Cortex of kidney (tissue), 1 donor: ENCODE measurements at places on chromosomes 2 and 18.

DNA sequence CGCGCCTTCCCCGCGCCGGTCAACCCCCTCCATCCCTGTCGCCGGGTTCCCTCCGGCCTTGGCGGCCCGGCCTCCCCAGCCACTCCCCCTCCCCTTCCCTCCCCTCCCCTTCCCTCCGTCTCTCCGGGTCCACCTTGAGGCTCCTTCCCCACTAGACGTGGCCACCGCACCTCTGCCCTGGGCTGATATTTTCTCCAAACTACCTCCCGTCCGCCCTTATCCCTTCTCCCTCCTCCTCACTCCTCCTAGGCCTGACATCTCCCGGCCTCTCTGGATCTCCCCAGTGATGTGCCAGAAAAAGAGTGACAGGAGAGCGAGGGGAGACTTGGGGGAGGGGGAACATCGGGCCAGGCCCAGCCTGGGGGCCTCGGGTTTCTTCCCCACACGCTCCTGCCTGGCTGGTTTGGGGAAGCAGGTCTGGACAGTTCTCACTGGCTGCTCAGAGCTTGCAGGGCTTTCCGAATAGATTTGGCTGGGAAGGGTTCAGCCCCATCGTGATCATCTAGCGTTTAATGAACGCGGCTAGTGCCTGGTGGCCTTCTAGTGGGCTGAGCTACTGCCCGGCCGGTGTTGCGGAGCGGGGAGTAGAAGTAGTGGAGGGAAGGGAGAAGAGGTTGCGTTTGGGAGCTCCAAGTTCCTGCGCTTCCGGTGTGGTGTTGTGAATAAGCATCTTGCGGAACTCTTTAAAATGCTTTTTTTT lies 641 bp downstream of the MAPRE3 start:
- DNase-seq: no peak

DNA sequence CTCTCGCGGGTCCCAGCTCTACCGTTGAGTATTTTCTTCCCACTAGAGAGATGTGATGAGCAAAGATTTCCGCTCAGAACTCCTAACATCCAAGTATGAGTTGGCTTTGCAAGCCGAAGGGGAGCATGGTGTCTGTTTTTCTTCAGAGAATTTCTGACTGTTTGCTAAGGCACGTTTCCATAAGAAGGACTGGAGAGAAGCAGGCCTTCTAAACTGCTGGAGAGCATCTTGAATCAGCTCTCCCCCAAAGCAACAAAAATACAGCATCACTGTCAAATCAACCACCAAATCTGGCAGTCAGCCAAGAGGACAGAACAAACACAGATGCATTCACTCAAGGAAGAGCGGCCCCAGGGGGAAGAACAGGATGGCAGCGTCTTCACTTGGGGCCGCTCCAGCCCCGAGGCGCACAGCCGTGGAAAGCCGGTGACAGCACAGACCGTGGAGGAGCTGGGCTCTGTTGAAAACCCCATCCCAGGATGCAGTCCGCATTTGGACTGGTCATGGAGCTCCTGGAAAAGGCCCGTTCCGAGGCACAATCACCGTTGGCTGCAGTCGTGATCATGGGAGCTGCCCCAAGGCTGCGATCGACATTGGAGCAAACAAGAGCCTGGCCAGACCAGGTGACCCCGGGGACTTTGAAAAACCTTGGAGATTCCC lies 101.4 kb downstream of the NFATC1 start:
- no peak for DNase-seq

- DNase-seq: no peak
These were observed 169.8 kb upstream of the ERBB4 start for GRCh38 chr2:212708355-212708754.

DNA sequence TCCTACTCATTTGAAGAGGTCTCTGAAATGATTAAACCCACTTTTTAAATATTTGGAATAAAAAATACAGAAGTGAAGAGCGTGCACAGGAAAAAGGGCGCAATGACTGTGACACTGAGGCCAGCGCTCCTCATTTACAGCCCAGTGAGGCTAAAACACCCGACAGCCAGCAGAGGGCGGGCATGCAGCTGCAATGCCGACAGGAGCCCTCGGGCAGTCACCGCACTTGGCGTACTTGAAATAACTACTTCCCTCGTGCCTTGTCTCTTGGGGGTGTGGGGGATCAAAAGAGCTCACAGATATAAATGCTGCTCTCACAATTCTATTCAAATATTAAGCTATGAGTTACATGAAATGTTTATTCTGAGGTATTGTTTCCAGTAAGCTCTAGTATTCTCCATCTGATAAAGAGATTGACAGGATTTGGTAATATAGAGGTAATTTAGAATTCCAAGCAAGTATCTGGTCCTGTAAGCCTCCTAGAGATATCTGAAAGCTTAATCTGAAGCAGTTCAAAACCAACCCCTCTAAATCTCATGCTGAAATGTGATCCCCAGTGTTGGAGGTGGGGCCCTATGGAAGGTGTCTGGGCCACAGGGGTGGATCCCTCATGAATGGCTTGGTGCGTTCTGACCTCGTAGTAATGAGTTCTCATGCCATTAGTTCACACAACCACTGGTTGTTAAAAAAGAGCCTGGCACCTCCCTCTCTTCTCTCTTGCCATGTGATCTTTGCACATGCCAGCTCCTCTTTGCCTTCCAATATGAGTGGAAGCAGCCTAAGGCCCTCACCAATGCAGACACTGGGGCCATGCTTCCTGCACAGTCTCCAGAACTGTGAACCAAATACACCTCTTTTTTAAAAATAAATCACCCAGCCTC lies 93.6 kb downstream of the ZAP70 start:
- no peak for DNase-seq

GRCh38 chr2:215784371-215784783 lies 229.0 kb downstream of the MREG start:
- no peak for DNase-seq

- no peak for DNase-seq
These were observed 1160.7 kb upstream of the NRXN1 start for GRCh38 chr2:52192656-52193055.

DNA sequence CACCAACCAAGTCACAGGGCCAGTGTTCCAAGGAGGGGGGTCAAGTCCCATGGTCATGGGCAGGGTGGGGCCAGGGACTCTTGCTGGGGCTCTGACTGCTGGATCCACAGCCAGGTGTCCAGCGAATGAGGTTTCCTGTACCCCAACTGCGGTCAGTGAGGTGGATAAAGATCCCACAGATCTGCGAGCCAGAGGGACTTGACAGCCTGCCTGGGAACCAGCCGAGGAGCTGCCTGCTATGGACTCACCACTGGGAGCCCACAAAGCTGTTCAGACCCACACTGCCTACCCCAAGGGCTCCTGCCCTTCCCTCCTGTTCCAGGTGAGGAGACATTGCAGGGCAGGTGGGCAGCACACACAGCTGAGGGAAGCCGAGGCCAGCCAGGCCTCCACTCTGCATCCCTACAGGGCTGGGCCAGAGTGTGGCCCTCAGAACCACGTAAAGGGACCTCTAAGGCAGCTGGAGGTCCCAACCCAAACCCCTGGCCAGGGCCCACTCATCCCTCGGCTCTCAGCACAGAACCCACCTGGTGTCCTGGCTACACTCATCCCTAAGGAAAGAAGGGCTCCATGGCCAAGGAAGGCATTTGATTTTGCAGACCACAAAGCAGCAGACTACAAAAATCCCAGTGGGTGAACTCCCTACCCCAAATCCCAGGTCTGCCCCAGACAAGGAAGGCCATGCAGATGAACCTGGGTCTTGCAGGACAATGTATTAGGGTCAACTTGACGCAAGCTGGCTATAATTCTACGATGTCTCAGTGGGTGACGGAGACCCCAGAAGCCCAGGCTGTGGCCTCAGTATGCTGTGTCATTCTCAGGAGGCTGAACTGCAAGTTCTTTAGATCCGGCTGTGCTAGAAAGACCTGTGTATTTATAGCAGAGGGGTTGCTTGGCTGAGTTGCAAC lies 209.2 kb downstream of the MGAT5 start:
- DNase-seq: no peak

GRCh38 chr2:33317369-33318007 lies 159.0 kb upstream of the RASGRP3 start:
- no peak for DNase-seq

DNA sequence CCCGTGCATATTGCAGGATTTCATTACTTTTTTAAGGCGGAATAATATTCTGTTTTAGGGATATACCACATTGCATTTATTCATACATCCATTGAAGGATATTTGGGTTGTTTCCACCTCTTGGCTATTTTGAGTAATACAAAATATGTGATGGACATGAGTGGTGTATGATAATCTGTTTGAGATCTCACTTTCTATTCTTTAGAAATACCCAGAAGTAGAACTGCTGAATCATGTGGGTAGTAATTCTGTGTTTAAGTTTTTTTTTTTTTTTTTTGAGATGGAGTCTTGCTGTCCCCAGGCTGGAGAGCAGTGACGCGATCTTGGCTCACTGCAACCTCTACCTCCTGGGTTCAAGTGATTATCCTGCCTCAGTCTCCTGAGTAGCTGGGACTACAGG lies 201.4 kb downstream of the NYAP2 start:
- no peak for DNase-seq

- no peak for DNase-seq
These were observed 143.3 kb upstream of the ZEB2 start for GRCh38 chr2:144663207-144663606.

GRCh38 chr2:15073664-15074063 lies 441.1 kb downstream of the LRATD1 start:
- no peak for DNase-seq

GRCh38 chr2:205175831-205176230 lies 506.5 kb upstream of the NRP2 start:
- DNase-seq: no peak

DNA sequence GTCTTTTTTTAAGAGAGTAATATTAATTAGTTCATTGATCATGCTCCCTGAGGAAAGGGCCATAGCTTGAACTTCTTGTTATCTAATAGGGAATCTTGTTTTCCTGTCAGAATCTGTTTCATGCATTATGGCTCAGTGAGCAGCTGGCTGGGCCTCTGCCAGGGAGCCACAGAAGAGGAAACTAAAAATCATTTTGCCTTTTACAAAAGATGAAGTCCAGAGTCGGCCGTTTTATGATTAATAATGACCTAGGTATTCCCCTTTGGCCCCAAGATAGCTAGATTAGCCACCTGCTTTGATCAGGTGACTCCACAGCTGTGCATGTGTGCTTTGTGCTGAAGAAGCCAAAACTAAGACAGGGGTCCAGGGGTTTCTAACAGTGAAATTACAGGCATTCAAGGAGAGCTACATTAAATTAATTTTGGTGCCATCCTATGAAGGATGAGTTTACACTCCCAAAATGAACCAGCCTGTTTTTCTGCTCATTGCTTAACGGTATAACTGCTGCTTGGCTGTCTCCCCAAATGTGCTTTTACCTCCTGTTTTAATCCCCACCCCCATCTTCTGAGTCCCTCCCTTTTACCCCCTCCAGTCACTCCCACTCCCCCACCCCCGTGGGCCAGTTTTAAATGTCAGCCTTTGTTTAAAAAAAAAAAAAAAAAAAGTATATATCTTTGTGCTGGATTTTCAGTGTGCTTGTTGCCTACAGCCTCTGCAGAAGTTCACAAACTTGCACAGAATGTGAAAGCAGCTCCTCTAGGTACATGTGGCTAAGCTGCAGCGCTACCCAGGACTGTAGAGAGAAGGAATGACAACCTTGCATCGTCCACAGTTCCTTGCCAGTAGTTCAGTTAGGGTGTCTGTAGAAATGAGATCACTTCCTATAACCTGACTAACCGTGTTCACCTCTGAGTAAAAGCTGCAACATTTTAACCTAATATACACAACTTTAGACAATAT lies 93.1 kb downstream of the CABLES1 start:
- DNase-seq: no peak

GRCh38 chr2:14120376-14120775 lies 512.1 kb upstream of the LRATD1 start:
- no peak for DNase-seq

DNA sequence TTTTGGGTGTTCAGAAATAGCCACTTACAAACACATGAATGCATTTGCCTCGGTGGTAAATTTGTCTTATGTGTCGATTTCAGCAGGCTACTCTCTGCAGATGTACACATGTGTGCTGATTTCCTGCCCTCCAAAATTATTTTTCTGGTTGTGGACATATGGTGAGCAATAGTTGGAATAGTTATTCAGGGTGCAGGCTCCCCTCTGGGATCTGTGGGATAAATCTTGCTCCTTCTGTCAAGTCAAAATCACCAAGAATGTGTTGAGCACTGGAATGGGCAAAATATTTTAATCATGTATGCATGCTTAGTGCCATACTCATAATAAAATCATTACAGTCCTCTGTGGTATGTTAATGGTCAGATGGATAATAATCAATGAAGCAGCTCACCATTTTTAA lies 684.5 kb downstream of the BCL11A start:
- no peak for DNase-seq

DNA sequence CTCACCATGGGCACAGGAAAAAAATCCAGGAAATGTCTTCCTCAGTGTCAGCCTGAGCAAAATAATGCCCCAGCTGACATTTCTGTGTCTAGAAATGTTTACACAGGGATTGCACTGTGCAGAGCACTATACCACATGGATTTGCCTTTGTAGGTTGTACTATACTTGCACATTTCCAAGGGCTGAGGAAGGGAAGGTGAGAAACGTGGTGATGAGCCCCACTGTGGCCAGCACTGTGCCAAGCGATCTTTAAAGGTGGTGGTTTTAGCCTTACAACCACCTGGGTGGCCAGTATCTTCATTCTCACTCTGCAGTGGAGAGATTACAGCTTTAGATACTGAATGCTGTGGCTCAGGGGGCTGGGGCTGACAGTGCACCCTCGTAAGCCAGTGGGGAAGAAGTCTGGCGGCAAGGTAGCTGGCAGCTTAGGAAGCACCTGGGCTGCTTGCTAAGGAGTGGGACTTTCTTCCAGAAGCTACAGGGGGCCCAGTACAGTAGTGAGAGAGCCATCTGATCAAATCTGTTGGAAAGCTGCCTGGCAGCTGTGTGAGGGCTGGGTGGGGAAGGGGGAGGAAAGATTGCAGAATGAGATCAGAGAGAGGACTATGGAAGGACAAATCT lies 81.4 kb upstream of the MSH2 start:
- DNase-seq: no peak

- no peak for DNase-seq
These were observed 39.8 kb upstream of the TBC1D8 start for GRCh38 chr2:101190747-101191516.
